ENCODE measurements at places on chromosomes 1 and 21.
A peak's percentile ranks its signal among the peaks of the same experiment; 100 is the strongest.

DNA sequence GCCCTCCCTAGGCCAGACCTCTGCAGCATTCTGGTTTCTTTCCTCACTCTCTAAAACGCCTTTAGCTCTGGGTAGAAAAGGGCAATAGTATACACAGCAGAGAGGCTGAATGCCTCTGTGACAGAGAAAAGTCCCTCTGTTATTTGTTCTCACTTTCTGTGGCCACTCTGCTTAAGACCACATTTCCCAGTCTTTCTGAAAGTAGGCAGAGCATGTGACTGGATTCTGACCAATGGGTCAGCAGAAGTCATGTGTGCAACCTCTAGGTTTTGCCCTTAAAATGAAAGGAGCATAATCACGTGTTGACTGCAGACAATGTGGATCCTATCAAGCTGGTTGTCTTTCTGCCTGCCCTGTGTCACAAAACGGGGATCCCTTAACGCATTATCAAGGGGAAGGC lies 79.7 kb upstream of the MARK1 start:
- peak; percentile 58 for DNase-seq
- no peak overlapping the region for H3K4me3 ChIP-seq
- no peak overlapping the region for H3K27ac ChIP-seq
- no peaks in the 10 kb centered on the region for H3K4me1 ChIP-seq
- no peaks in the 10 kb centered on the region for H3K36me3 ChIP-seq

GRCh38 chr1:235408503-235408960 lies 41.3 kb downstream of the TBCE start:
- H3K36me3 ChIP-seq: no peaks in the 10 kb centered on the region
- no peak overlapping the region for H3K27ac ChIP-seq
- no peaks in the 10 kb centered on the region for H3K27me3 ChIP-seq
- DNase-seq: no peak

DNA sequence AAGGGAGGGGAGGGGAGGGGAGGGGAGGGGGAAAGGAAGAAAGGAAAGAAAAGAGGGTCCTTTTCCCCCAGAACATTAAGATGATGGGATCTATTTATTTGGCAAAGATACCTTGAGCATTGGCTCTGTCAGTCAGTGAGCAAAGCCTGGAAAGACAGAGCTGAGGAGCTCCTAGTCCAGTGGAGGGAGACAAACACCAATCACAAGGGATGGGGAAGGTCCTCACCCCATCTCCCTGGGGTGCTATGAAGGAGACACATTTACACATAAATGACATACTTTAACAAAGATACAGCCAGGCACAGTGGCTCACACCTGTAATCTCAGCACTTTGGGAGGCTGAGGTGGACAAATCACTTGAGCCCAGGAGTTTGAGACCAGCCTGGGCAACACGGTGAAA lies 154.9 kb upstream of the TIAM1 start:
- no peak overlapping the region for H3K27ac ChIP-seq
- H3K27me3 ChIP-seq: no peaks in the 10 kb centered on the region
- no peak overlapping the region for H3K4me3 ChIP-seq
- DNase-seq: no peak
- H3K36me3 ChIP-seq: no peaks in the 10 kb centered on the region

- H3K36me3 ChIP-seq: no peaks in the 10 kb centered on the region
- no peaks in the 10 kb centered on the region for H3K4me1 ChIP-seq
- DNase-seq: no peak
- H3K27me3 ChIP-seq: no peaks in the 10 kb centered on the region
Observed at GRCh38 chr1:70567167-70567566, 156.1 kb downstream of the CTH start.

DNA sequence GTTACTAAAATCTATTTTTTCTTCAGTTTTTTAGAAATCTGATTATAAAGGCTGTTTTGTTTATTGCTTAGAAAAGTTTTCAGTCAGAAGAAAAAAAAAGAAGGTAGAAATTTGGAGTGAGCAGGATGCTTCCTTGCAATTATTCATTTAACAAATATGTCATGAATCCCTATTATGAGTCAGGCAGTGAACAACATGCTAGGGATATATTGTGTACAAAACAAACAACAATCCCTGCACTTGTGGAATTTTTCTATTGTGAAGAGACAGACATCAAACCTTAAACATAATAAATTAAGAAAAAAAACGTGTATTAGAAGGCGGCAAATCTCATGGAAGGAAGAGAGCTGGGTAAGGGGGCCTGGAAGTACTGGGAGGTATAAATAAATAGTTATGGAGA lies 664.1 kb upstream of the CAMK1G start:
- DNase-seq: no peak
- H3K27ac ChIP-seq: no peak overlapping the region
- peaks cover 12% of the 10 kb centered on the region for H3K4me1 ChIP-seq
- no peak overlapping the region for H3K4me3 ChIP-seq
- H3K36me3 ChIP-seq: no peaks in the 10 kb centered on the region

GRCh38 chr1:174445351-174445750 lies 2.4 kb upstream of the GPR52 start:
- no peak for DNase-seq
- H3K4me1 ChIP-seq: no peaks in the 10 kb centered on the region
- no peaks in the 10 kb centered on the region for H3K36me3 ChIP-seq
- H3K27me3 ChIP-seq: no peaks in the 10 kb centered on the region

- peak overlapping the region; percentile 28 for H3K27ac ChIP-seq
- H3K4me3 ChIP-seq: peak overlapping the region; percentile 92
- DNase-seq: peak; percentile 52
- H3K4me1 ChIP-seq: peaks cover 16% of the 10 kb centered on the region
Observed at GRCh38 chr21:31660259-31660565, 719 bp downstream of the SOD1 start.

DNA sequence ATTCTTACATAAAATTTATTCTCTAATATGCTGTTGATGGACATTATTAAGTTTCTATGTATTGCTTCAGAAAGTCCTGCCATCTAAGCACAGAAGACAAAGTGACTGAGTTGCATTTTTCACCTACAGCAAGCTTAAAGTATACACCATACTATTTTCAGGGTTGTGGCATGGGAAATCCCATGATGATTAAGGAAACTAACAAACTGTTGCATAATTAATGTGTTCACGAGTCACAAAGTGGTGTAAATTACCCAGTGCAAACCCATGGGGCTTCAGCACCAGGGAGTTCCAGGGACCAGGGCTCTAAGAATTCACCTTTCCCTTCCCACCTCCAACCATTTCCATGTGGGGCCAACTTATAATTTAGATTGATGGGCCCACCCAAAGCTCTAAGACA lies 81.9 kb upstream of the NR5A2 start:
- H3K36me3 ChIP-seq: no peaks in the 10 kb centered on the region
- H3K27me3 ChIP-seq: peaks cover 49% of the 10 kb centered on the region
- no peak for DNase-seq
- H3K27ac ChIP-seq: no peak overlapping the region
- H3K4me3 ChIP-seq: no peak overlapping the region

GRCh38 chr1:35592991-35593769 lies 20.1 kb downstream of the TFAP2E start:
- DNase-seq: no peak
- 0 out of 2 replicates have a peak, but pooled peaks cover 3% of the 10 kb centered on the region for H3K36me3 ChIP-seq
- H3K27ac ChIP-seq: no peak overlapping the region
- no peak overlapping the region for H3K4me3 ChIP-seq
- no peaks in the 10 kb centered on the region for H3K27me3 ChIP-seq

DNA sequence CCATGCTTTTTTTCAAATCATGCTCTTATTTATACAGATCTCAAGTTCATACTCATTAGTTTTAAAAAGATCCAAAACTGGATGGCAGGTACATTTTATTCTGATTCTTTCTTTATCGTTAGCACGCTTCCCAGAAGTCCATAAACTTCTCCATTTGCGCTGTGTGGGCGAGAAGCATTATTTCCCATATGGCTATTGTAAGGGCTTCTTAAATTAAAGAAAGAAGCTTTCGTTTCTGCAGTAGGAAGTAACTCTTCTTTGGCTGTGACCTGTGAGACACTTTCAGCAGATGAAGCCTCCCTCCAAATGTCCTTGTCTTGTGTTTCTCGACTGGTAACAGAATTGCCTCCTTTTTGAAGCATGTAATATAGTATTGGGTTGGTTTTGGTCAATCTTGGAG lies 100.2 kb downstream of the NRIP1 start:
- H3K36me3 ChIP-seq: no peaks in the 10 kb centered on the region
- no peaks in the 10 kb centered on the region for H3K27me3 ChIP-seq
- no peaks in the 10 kb centered on the region for H3K4me1 ChIP-seq
- no peak overlapping the region for H3K27ac ChIP-seq
